ENCODE measurements at places on chromosomes 3 and 15.

DNA sequence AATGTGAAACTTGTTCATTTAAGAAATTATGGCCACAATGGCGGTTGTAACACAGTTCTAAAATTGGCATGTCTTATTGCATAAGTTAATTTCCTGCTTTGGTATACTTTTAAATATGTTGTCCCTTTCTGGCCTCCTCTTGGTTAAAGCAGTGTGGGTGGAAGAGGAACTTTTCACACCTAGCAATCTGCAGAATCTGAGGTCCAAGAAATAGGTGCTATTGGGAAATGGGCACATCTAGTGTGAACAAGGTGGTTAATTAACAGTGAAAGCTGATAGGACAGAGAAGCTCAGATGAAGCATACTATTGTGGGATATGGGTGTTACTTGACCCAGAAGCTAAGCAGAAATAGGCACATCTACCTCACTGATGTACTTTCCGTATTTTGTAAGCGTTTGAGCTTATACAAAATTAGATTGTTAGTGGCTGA, 10.6 kb downstream of the CMC1 start:
- DNase-seq: no peak

DNA sequence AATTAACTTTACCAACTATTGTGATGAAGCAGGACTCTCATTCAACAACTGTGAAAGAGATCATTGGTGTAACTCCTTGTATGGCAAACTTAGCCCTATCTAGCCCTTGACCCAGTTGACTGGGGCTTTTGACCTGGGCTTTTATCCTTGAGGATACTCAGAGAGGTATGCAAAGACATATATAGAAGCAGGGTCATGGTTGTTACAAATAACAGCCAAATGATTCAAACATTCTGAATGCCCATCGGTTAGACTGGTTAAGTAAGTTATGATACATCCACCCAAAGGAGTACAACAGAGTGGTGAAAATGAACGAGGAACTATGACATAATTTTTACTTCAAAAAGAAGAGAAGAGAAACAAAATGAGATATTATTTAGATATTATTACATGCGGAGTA, 38.2 kb upstream of the ALDH1A3 start:
- DNase-seq: no peak

DNA sequence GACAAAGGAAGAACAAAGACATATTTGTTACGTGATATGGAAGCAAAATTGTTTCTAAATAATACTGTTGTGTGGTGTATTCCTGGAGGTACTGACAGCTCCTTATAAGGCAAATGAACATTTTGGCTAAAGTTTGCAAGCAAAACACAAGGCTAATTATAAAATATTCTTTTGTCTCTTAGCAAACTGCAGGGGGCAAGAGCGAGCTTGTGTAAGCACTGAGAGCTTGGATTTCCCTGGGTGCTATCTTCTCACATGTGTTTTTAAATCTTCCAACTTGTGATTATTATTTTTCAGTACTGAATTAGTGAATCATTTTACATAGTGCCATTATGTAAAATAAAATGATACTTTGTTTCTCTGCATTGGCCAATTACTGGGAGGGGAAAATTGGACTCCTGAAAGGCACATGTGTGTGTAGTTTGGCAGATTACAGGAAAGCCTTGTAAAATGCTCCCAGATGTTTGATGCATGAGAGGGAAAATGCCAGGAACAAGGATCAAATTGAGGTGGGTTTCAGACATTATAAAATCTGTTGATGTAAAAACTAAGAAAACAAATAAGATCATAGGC, 611.5 kb downstream of the AGBL1 start:
- DNase-seq: no peak

DNA sequence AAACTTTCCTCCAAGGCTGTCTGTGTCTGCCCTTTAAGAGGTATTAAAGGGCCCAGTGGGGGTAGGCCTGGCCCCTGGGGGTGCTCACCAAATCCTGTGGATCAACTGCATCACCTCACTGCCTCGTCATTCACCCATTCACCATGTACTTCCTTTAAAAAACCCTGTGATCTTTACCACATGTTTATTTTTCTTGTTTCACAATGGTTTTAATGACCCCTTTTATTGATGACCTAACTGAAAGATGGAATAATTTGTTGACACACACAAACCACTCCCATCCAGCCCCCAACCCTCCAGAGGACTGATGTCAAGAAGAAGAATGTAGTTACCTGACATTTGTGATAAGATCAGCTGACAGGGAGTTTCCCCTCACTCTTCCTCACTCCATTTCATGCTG, 40.8 kb downstream of the KCNAB1 start:
- DNase-seq: no peak

DNA sequence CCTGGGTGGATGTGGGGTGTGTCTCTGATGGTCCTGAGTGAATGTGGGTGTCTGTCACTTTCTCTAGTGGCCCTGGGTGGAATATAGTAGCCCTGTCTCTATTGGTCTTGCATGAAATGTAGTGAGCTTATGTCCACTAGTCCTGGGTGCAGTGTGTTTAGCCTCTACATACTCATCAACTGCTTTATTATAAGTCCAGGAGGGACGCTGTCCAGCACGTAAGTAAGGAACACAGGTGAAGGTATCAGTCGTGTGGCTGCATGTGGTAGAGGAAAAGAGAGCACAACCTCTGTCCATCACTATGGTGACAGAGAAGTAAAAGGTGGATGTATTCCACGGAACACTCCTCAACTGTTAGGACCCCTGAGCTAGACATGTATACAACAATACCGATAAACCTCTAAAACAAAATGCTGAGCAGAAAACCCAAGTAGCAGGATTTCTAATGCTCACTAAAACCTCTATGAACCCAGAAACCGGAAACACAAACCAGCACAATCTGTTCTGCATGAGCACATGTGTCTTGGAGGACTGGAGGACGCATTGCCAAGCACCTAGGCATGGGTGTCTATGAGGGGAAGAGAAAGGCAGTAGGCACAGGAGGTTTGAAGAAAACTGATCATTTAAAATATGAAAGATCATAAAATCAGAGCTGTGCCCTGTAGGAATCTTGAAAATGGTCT, 11.0 kb downstream of the LTF start:
- no peak for DNase-seq

DNA sequence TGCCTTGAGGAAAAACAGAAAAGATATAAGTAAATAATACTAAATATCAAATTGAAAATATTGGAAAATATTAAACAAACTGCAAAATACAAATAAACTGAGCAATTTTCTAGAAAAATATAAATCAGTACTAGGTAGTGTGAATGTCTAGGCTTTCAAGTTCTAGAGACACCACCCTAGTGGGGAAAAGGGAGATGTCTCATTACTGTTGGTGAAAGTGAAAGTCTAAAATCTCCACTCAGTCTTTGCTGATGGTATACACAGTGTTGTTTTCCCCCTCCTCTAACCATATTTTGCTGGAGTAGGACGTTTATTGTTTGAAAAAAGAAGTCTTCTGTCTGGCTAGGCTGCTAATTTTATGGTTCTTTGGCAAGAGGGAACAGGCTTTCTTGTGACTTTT, 1368.9 kb downstream of the OTOL1 start:
- DNase-seq: no peak

- DNase-seq: no peak
Measured at GRCh38 chr3:5282703-5283102, 95.2 kb downstream of the EDEM1 start.

DNA sequence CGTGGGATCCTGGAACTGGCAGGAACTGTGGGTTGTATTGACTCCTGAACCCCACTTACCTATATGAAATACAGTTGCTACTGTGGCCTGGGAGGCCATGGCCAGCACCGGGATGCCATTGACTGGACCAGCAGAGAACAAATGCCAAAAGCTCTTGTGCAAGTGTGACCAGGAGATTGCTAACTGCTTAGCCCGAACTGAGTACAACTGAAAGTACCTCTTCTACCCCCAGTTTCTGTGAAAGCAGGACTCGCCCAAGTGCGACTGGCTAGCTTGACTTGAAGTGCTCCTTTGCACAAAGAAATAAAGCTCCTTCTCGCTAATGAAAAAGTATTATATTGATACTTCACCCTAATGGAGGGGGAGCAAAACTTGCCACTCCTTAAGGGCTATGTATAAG, 101.3 kb upstream of the ATP11B start:
- DNase-seq: no peak

DNA sequence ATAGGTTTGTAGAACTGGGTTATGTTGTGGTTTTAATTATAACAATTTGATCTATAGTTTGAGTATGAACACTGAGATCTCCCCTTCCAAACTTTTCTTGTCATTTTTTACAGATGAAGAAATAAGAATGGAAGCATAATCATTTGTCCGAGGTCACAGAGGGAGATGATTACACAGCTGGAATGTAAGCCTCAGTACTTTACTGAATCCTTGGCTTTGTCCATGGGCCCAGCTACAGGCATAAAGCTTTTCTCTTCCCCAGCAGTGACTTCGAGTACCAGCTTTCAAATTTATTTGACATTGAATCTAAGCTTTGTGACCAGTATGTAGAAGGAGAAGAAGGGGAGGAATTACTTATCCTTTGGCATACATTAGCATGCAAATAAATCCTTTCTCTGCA, 80.9 kb upstream of the DCBLD2 start:
- DNase-seq: no peak

GRCh38 chr3:72548461-72548860, 299.8 kb downstream of the SHQ1 start:
- no peak for DNase-seq

DNA sequence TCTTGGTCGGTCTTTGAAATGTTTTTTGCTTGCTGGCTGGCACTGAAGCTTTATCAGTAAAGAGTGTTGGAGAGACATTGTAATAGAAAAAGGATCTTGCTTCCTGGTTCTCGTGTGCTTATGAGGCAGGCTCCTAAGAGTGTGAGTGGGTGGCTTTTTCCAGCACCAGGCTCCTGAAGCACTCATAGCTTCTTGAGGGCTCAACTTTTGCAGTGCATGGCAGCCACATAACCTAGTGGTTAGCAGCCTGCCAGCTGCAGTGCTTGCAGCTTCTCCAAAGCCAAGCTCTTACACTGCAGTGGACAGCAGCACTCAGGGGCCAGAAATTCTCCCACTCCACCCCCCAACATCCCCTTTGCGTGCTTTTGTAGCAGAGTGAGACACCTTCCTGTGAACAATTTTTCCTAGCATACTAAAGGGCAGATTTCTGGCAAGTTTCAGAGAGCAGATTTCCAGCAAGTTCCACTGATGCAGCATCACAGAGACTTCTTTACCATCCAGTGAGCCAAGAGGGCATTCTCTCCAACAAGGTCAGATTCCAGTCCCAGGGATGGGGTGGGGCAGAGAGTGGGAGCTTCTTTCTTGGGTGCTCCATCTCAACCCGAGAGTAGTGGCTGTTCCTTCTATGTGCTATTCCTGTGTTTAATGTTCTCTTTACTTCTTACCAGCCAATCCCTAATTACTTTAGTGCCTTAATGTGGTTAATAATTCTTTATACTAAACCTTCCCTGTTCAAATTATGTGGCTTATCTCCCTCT, 15.8 kb upstream of the ARHGEF26 start:
- no peak for DNase-seq

- no peak for DNase-seq
Measured at GRCh38 chr15:40549894-40550293, 14.9 kb downstream of the CCDC32 start.

- no peak for DNase-seq
Measured at GRCh38 chr3:127291611-127292010, 3.8 kb upstream of the PRR20G start.

- DNase-seq: no peak
Measured at GRCh38 chr15:80991421-80991820, 1.8 kb upstream of the MESD start.

GRCh38 chr15:40274350-40275274, 8.3 kb downstream of the ANKRD63 start:
- DNase-seq: peak; percentile 86

GRCh38 chr3:31009881-31010280, 115.4 kb upstream of the GADL1 start:
- no peak for DNase-seq

DNA sequence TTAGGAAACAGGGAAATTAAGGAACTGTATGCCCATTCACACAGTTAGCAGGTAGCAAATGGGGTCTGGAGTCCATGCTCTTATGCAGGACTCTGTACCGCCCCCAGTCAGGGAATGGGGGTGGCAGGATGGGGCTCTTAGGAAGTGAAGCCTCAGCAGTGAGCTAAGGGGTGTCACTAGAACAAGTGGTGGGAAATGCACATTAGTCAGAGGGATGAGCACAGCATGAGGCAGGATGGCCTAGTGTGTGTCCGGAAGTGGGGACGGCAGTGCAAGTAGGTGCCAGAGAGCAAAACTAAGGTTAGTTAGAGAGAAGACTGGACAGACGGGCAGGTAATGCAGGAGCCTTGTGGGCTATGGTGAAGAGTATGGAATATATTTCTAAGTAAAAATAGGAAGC, 60.7 kb downstream of the ST3GAL6 start:
- no peak for DNase-seq

DNA sequence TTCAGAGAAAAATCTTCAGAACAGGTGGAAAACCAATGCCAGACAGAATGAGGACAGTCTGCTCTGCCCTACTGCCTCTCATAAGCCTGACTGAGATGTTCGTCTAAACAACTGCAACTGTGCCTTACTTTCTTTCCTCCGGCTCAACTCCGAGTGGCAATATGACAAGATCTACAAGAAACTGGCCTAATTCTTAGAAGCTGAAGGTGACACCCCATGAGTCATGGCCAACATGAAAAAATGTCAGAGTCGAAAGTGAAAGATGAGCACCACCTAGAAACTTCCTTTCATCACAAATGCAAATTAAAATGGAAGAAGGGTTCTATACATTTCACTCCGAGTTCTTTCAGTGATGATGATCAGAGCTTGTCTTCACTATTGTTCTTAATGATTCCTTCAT, 12.9 kb downstream of the PCYT1A start:
- DNase-seq: peak; percentile 62

DNA sequence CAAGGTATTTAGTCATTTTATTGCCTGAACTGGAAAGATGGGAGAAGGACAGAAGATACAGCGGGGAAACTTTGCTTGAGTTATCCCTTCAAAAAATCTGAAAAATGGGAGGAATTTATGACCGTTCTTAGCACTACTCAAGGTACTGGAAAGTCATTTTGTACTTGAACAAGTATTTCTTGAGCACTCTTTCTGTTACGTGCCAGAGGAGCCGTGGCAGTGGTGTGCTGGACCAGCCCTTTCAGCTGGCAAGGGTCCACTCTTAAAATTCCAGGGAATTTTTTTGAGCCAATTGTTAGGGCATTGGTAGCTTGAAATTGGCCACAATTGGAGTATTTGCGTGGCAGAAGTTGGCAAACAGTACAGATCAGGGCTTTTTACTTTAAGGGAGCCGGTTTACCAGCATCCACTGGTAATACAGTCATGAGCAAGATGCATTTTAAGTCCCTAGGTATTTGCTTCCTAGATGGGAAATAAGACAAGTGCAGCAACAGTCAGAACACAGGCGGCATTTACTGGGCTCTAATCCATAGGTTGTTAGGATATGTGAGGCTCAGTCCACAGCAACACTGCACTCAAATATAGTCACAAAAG, 145.9 kb upstream of the ST8SIA2 start:
- DNase-seq: no peak

DNA sequence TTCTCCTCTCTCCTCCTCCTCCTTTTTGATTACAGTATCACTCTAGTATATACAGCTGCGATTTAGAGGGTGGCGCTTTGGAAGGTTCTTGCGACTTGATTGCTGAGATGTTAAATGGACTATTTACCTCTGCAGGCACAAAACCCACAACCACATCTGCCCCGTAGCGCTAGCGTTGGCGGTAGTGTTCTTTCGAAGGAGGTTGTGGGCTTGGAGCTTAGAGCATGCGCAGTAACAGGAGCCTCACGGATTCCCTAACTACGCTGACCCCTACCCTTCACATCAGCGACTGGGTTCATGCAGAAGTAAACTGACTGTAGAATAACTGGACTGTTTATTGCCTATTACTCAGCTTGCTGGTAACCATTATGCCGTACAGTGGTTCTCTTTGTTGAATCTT, 58.0 kb downstream of the CGGBP1 start:
- peak; percentile 18 for DNase-seq

Measured in activated naive CD4-positive, alpha-beta T cell treated with anti-CD3 and anti-CD28 coated beads, Interleukin-2, amount 50 U/mL, for 16 hours (primary cell).